Activated CD8-positive, alpha-beta memory T cell treated with anti-CD3 and anti-CD28 coated beads, Interleukin-2, amount 10 ng/mL, durations not matched to agents 7 days and 5 days (primary cell): ENCODE measurements at places on chromosomes 4 and X.

DNA sequence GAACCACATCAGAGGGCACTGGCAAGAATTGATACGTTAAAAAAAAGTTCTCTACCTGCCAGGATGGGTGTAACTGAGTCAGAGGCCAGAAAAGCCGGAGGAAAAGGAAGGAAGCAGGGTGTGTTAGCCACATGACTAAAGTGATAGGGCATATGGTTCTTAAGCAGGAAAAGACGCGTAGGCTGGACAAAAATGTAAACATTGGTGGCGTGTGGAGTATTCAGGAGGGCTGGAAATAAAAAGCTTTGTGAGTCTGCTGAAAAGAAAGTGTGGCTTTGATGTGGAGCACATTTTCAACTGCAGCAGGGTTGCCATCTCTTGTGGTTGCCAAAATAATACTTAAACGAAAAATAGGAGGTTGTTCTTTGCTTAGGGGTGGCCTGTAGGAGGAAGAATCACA lies 186.5 kb upstream of the RPL34 start:
- DNase-seq = no peak

DNA sequence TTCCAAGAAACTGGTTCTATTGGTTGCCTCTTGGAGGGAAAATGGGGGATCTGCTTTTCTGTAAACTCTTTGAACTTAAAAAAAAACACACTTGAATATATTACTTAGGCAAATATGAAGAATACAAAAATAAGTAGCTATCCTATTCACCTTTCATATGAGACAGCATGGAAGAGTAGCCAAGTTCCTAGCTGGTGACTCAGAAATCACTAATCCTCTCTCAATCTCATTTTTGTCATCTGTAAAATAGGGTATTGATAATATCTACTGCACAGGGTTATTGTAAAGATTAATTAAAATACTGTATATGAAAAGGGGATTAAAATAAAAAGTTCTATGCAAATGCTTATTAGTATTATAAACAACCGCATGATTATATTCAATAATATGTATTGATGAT lies 12.7 kb downstream of the MGARP start:
- no peak for DNase-seq

DNA sequence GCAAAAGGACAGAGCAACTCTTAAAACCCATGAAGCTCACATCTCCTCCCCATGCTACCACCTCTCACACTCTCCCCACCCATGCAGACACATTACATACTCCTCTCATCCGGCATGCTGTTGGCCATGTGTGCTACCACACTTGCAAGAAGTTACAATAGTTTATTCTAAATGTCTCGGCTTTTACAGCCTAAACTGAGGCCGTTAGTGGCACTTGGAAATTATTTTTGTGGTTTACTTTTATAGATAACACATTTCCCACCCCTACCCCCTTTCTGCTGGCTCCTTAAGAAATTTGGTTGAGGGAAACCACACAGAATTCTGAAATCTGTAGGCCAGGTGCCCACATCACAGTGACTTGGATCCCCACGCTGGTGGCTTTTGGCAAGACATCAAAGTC lies 141.1 kb upstream of the HHIP start:
- DNase-seq = no peak

DNA sequence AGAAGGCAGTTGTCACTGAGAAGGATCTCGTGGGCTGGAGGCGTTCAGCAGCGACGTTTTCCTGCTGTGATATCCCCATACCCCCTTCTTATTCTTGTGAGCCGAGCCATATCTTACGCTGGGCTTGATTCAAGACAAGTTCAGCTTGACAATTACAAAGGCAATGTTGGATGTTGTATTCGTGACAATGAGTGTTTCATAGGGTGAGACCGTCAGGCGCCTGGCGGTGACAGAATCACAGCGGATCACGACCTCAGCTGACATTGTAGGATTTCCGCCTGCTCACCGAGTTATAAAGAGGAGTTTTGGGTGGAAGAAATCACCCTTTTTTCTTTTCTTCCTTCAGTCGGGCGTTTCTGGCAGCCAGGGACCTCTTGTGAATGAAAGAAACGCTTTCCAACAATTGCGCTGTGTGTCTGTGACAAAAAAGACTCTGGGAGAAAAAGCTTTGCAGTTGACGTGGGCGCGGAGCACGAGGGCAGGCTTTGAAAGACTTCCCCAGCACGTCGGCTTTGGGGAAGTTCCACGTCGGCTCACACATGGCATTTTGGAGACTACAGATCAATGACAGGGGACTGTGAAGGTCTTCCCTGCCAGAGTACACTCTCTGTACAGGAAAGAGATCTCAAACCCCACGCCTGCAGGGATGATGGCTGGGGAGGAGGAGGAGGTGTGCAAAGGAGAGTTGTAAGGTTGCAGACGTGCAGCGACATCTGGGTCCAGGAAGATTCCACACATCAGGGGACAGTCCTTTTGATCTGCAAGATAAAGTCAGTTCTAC lies 135.4 kb downstream of the CRLF2 start:
- no peak for DNase-seq

DNA sequence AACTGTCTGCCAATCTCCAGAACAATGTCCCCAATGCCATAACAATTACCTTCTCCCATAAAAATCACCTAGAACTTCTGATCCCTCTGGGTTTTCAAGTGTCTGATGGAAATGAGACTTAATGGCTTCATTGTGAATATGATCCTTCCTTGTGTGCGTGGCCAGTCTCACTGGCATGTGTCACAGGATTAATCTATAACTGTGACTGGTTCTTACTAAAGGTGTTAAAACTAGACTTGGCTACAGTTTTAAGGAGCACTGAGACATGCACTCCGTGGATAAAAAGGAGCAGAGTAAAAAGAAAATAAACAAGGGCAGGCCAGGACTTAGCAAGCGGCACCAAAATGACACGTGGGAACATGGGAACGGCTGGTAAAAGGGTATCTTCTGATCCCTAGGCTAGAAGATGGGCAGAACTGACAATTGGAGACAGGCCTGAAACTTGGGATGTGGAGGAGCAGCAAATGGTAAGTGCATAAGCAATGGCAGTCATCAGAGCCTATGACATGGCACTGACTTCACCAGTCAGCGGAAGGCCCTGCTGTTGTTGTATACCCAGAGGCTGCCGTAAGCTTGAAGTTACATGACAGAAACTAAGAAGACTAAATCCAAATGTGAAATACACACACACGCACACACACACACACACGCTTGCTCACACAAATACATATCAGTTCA lies 256.6 kb upstream of the NOCT start:
- no peak for DNase-seq

GRCh38 chr4:184536065-184536880 lies 61.9 kb upstream of the IRF2 start:
- DNase-seq = no peak

DNA sequence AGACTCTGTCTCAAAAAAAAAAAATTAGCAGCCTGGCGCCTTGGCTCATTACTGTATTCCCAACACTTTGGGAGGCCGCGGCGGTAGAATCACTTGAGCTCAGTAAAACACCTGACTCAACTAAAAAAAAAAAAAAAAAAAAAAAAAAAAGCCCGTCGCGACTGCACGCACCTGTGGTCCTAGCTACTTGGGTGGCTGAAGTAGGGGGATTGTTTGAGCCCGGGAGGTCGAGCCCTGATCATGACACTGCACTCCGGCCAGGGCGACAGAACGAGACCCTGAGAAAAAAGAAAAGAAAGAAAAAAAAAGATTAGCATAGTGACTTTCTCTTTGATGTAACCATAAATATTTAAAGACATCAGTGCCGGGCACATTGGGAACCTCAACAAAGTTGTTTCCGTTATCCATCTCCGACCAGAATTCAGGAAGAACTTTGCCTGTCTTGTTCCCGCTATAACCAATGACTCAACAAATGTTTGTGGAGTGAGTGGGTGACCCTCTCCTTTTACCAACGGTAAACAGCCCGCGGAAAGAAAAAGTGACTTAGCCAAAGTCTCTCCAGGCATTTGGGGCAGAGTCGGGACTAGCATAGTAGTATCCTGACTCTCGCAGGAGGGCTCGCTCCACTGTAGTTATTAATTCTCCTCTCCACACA lies 553 bp upstream of the MED28 start:
- DNase-seq = no peak

DNA sequence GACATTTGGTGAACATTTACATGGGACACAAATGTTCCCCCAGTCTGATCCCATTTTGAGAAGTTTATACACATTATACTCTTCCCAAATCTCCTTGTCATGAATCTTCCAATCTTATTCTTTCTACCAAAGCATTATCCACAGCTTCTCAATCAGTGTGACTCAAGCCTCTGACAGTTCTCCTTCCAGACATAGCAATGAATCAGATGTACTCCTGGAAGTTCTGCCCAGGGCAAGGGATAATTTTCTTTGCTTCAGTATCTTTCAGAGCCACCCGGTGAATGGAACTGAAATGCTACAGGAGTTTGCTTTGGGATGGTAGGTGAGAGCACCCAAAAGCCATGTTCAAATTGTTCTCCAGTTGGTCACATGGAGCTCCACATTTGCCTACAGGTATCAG lies 145.5 kb downstream of the ANXA5 start:
- no peak for DNase-seq

DNA sequence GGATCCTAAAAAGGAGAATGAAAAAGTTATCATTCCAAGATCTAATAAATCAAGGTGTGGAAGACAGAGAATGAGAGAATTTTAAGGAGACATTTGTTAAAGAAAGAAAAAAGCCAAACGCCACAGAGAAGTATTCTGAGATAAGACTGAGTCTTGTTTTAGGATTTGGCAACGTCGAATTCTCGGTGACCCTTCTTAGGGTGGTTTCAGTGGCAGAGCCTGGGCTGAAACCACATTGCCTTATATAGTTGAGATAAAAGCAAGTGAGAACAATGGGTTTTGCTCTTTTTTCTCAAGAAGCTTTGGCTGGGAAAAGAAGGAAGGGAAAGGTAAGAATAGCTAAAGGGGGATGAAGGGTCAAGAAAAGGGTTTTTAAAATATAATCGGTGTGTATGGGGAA lies 209.4 kb downstream of the VEGFC start:
- no peak for DNase-seq

GRCh38 chr4:106691749-106692148 lies 323.2 kb upstream of the GIMD1 start:
- DNase-seq = no peak

- DNase-seq = no peak
Measured at GRCh38 chr4:61201561-61201960, 1.4 kb downstream of the ADGRL3 start.

- no peak for DNase-seq
Measured at GRCh38 chrX:115649461-115650063, 88.6 kb downstream of the PLS3 start.

DNA sequence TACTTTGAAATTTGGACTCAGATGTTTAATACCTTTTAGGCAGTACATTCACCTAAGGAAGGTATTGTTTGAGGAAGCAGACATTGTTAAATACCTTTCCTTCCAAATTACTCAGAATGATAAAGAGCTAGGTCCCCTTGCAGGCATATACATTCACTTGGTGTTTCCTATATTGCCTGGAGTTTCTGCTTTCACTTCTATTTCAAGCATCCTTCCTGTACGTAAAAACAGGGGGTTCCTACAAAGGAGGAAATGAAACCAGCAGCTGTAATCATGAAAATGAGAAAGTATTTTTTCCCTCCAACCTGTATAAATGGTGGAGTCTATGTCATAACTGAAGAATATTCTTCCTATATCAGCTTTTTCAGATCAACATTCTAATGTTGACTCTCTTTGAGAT lies 90.4 kb upstream of the RASGEF1B start:
- no peak for DNase-seq

- DNase-seq = no peak
Measured at GRCh38 chrX:21764008-21764407, 6.1 kb upstream of the SMPX start.

GRCh38 chrX:87338510-87338909 lies 179.1 kb upstream of the KLHL4 start:
- DNase-seq = no peak

DNA sequence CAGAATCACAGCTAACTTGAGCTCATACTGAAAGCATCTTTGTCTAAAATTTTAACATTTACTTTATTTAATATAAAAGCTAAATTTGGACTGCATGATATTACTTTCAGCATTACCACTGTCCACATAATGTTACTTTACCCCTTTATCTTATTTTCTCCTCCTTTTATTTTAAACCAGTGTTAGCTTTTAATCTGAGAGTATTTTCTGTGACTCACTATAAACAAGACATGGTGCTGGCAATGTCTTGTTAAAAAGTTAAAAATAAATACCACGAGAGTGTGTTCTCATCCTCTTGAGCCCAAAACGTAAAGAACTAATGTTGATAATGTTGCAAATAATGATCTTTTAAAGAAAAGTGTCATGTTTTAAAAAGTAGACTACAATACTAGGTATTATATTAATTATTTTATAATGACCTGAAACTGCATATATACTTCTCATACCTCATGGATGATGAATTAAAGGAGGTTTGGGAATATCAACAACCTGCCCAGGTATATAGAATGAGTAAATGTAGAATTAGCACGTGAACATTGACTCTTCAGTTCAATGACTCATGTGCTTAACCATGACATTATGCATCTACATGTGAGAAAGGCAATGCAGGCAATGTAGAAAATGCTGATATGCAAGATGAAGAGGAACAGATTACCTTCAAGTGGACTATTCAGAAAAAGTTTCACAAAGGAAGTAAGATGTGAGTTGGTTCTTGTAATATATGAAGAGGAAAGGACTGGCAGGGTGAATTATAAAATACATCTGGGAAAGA lies 454.1 kb upstream of the ADGRL3 start:
- DNase-seq = no peak

DNA sequence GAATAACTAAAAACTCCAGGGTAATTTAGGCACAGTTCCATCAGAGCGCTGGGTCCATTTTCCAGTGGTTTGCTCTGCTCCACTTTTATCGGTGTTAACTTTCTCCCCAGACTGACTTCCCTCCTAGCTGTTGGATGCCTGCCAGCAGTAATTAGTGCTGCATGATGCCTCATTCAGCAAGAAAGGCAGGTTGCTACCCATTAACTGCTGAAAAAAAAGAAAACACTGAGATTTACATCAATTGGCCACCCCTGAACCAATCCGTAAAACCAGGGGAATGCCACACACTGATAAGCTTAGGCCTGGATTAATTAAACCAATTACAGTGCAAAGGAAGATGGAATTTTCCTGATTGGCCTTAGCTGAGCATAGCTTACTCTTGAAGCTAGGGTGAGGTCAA lies 182.4 kb upstream of the CXXC4 start:
- DNase-seq = no peak

DNA sequence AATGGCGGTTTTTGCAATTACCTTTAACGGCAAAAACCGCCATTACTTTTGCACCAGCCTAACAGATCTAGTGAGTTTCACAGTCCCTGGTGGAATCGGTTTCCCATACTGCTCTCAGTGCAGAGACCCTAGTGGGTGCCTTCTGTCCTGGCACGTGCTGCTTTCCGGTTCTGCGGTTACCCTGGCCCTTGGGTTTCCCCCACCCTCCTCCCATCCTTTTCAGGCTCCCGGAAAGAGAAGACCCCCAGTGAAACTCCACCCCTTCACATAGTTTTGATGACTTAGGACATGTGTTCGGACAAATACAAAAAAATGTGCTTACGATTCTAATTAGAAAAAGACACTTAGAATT lies 36.9 kb downstream of the NLGN3 start:
- DNase-seq = peak; percentile 70

DNA sequence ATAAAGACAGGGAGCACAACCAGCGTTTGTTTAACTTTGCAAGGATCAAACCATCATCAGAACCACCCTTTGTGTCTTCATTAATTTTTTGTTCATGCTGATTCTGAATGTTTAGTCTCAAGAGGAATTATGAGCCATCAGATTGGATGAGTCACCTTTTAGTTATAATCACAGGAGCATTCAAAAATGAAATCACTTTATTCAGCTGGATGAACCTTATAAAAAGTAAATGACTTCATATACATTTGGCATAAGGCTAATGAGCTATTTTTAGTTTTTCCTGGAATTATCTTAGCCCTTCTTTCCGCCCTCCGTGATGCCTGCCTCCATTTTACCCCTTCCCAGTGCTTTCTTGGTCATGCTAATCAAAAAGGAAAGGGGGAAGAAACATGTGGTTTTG lies 103.6 kb downstream of the SORBS2 start:
- DNase-seq = no peak
